Panc1 (cell line): ENCODE measurements at places on chromosomes 5 and 9.

DNA sequence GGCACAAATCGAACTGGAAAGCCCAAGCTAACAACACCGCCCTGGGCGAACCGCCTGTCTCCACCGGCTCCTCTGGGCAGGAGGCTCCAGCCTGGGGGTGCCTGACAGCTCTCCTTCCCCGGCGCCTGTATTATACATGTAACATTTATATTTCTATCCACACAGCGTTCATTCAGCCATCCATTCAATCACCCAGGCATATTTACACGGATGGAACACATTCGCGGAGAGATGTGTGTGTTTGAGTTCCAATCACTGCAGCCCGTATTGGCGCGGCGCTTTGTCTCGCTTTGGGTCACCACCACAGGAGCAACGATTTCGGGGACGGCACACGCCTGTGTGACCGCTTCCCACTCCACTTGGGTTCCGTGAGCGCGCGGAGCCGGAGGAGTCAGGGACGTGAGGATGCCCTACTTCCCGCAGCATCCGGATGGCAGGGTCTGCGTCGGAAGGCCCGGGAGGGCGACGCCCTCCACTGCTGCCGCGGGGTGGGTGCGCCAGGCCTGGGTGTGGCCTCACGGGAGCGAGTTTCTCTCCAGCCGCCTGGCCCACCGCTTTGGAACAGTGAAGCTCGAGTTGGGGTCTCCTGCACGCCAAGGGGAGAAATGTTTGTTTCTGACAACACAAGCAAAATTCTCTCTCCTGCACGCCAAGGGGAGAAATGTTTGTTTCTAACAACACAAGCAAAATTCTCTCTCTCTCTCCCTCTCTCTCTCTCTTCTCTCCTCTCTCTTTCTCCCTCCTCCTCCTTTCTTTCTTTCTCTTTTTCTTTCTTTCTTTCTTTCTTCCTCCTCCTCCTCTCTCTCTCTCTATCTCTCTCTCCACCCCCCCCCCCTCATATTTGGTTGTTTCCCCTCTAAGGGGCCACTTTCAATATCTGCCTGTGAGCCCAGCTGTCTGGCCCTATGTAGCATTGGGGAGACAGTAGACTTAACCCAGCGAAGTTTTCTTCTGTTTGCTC is 1.1 kb upstream of the SV2C start:
- DNase-seq = no peak

GRCh38 chr9:38172586-38172985 is 103.6 kb upstream of the SHB start:
- DNase-seq = no peak

DNA sequence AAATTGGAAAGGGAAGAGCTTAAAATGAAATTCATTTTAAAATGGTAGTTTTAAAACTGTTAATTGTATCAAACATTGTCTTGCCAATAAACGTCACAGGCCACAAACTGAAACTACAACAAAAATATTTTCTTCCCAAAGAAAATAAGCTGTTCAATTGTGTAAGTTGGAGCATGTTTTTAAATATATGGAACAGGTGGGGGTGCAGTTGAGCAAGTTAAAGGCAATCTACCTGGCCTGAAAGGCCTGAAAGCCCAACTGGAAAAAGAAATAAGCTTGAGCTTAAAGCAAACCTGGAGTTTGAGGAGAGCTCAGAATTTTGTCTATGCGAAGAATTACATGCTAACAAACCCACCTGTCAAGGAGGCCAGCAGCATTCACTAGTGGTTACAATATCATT is 439.5 kb downstream of the ACTL7B start:
- DNase-seq = no peak

DNA sequence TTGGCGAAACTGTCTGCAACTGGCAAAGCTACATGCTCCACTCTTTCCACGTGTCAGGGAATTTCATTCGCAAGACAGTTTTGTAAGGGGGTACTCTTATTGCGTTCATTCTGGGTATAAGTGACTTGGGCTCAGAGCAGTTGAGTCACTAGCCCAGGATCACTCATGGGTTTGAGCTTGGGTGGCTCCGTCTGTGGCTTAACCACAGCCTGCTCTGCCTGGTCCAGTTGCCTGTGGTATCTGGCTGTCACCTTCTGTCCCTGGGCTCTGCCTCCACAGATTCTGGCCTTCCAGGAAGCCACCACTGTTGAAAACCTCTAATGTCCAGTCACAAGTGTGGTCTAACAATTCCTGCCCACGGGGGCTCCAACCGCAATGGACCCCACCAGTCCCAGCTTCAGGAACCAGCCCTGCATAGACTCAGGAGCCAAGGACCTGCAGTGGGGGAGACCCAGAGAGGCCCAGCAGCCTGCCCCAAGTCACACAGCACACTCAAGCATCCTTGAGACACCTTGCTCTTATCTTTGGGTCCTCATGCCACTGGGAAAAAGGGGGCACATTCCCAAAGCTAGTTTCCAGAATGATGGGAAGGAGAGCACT is 10.4 kb downstream of the KIF12 start:
- no peak for DNase-seq

GRCh38 chr9:136631038-136632000 is 31.4 kb upstream of the EGFL7 start:
- no peak for DNase-seq
